ENCODE measurements at places on chromosomes 6 and 20.

GRCh38 chr20:51496964-51497363 lies 45.6 kb downstream of the NFATC2 start:
- no peak for DNase-seq

- no peak for DNase-seq
These were observed 41.7 kb downstream of the RRBP1 start for GRCh38 chr20:17640146-17640874.

- no peak for DNase-seq
These were observed 1.3 kb upstream of the RING1 start for GRCh38 chr6:33206864-33207551.

- no peak for DNase-seq
These were observed 16.4 kb downstream of the PIGT start for GRCh38 chr20:45432294-45432693.

DNA sequence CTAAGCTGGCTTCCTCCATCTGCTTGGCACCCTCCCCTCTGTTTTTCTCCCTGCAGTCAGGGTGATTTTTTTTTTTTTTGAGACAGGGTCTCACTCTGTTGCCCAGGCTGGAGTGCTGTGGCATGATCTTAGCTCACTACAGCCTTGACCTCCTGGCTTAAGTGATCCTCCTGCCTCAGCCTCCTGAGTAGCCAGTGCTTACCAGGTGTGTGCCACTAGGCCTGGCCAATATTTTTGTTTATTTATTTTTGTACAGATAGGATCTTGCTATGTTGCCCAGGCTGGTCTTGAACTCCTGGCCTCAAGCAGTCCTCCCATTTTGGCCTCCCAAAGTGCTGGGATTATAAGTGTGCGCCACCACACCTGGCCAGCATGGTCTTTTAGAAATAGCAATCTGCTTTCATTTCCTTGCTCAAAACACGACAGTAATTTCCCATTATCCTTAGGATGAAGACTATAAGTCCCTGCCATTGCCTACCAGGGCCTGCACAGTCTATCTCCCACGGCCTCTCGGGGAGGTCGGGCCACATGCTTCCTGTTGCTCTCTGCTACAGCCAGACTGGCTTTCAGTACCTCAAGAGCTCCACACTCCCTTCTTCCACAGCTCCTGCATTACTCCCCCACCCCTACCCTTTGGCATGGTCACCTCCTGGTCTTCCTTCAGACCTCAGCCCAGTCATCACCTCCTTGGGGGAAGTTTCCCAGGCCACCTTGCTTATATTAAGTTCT lies 11.1 kb upstream of the CD164 start:
- DNase-seq, result no peak

DNA sequence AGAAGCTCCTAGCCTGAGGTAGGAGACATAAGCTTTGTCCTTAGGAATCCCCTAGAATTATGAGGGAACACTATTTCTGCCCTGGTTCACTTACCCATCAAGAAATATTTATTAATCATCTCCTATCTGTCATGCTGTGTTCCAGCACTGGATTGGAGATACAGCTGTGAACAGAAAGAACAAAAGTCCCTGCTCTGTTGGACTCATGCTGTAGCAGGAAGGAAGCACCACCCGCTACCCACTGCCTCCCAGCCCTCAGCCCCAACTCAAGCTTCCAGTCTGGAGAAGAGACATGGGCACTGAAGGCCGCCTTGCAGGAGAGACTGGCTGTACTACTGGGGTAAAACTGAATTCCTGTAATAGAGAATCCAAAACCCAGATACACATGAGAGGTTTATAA lies 78.0 kb downstream of the MDGA1 start:
- DNase-seq, result no peak

- no peak for DNase-seq
These were observed 237.0 kb downstream of the NKAIN2 start for GRCh38 chr6:124040655-124041054.

DNA sequence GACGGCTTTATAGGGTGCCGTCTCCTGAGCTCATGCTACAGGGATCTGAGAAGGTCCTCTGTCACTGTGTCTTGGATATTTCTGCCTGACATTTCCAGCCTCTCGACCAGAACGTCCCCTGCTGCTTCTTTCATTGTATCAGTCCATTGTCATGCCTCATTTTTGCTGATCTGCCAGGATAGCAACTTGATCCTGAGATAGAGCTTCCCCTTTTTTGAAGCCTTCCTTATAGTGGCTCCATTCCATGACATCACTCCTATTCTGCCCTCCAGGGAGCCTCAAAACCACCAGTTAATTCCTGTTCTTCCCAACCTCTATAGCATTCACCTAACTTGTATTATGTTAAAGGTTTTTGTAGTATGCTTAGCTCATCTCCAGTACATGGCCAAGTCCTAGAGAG lies 431.8 kb upstream of the NOX3 start:
- no peak for DNase-seq

- no peak for DNase-seq
These were observed 20.1 kb downstream of the APCDD1L start for GRCh38 chr20:58494923-58495622.

DNA sequence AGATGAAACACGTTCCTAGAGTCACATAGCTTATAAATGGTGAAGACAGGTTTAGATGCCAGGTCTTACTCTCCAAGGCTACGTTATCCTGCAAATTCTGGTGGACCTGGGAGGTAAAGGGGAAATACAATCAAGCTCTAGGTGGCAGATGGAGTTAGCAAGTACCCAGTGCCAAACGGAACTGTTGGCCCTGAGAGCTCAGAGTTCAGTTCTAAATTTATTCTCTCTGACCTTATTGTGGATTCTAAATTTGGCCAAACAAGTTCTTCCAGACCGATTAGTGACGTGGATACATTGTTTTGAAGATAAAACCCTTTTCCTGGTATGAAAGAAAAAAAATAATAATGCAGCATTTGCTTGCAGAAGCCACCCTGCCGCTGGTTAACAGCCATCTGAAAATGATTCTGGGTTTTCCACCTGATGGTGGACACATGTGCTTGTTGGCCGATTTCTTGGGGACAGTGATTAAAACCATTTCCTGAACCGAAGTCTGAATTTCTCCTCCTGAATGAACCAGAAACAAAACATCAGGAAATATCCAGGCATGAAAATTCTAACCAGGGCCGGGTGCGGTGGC lies 32.5 kb downstream of the RIPOR3 start:
- no peak for DNase-seq

DNA sequence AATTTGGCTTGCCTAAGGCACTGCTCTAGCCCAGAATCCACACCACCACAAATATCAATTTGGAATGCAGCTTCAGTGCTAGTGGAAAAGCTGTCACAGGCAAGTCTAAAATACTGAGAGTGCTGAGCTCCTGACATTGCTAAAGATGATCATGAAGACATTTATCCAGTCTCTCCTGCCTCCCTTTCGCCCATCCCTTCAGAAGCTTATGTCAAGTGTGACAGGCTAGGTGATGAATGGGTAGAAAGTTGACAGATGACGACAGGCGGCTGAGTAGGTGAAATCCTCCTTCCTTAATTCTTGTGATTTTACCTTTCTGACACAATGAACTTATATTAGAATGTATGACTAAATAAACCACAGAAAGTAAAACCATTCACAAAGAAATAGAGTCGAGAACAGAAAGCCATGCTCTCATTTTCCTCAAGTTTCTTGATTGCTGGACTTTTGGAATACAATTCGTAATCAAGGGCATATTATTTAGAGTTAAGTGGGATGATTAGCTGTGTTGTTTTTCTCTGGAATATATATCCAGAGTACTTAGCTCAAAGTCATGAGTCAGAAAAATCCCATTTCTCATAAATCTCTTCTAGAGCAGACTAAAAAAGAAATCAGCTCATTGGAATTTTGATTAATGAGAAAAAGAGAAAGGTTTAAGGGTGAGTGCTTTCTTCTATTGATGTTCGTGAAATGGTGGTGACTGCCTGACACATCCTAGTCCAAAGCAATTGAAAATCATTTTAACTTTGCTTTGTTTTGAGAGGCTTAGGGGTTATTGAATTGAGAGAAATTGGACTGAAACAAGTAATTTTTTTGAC lies 1228.2 kb upstream of the CITED2 start:
- DNase-seq, result no peak

- no peak for DNase-seq
These were observed 346.8 kb upstream of the ARID1B start for GRCh38 chr6:156430386-156430785.

DNA sequence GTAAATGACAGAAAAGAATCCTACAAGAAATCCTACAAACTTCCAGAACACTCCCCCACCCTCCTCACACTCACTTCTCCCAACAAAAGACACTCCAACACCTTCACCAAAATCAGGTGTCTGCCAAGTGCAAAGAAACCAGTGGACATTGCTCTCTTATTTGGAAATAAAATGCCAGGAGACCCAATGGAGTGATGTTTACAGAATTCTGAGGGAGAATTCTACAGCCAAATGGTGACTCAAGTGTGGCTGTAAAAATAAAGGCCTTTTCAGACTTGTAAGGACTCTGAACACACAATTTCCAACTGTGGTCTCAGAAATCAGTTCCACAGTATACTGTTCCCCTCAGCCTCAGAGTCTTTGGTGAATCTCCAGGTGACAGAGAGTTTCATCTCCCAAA lies 109.6 kb upstream of the CARMIL1 start:
- DNase-seq, result no peak

- no peak for DNase-seq
These were observed 87.7 kb upstream of the MAFB start for GRCh38 chr20:40776466-40777457.

- no peak for DNase-seq
These were observed 422.9 kb upstream of the PLCB4 start for GRCh38 chr20:8646033-8646441.

DNA sequence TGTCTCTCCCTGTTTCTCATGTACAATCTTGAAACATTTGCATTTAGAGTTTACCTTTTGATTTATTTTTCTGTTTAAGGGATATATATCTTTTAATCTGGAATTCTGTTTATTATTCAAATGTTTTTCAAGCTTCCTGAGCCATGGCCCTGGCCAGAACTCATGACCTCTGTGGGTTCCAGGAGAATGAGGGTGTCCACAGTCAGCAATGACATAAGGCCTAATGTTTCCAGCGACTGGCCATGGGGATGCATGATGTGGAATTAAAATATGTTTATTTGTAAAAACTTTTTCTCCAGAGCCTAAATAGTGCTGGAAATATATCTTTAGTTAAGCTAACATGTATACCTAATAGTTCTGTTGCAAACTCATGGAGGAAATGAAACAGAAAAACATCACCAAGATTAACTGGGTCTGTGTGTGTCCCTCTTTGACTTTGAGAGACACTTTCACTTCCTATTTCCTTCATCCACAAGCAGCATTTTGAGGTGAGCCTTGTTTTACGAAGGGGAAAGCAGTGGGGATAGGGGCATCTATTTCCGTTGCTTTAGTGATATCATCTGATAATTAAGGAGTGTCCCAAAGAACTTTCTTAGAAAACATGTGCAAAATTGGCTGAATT lies 87.6 kb downstream of the SMOC2 start:
- no peak for DNase-seq

DNA sequence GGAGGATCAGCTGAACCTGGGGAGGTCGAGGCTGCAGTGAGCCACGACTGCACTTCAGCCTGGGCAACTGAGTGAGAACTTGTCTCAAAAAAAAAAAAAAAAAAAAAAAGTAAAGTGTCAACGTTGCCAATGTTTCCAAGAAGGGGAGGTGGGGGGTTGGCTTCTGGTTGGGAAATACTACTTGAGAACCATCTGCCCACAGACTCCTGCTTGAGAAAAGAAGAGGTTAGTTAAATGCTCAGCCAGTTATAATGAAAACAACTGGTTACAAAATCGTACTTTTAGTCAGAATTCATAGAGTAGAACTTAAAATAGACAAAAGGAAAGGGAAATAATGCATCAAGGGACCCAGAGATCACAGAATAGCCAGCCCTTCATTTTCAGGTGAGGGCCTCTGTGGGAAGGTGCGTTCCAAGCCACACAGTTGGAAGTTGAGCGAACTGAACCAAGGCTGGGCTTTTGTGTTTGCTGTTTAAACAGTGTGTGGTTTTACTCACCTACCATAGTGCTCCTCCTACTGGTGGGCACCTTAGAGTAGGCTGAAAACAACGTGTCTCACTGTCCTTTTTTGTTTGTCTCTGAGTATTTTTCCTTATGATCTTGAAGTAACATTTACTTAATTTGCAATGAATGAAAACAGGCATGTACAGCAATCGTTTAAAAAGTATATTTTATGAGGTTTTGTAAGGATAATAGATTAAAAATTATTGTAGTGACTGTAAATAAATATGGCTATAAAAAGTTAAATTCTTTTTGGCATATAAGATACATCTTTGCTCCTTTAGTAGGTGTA lies 200.7 kb downstream of the BCAS1 start:
- DNase-seq, result peak; percentile 72

DNA sequence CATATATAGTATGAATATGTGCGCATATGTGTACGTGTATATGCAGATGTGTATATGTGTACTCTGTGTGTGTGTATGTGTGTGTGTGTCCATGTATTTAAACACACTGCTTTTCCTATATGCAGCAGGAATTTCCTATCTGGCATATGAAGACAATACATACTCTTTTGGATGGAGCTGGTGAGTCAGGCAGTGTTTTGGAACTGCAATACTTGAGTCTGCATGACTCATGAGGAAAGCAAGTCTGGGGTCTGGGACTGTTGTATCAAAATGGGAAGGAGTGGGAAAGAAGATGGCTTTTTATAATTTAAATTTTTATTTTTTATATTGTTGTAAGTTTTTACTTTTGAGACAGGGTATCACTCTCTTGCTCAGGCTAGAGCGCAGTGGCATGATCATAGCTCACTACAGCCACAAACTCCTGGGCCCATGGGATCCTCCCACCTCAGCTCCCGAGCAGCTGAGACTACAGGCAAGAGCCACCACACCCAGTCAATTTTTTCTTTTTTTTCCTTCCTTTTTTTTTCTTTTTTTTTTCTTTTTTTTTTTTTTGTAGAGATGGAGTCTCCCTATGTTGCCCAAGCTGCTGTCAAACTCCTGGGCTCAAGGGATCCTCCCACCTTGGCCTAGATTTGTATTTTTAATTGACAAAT lies 72.2 kb downstream of the ATXN1 start:
- no peak for DNase-seq

- no peak for DNase-seq
These were observed 13.4 kb downstream of the RAE1 start for GRCh38 chr20:57364451-57364850.

DNA sequence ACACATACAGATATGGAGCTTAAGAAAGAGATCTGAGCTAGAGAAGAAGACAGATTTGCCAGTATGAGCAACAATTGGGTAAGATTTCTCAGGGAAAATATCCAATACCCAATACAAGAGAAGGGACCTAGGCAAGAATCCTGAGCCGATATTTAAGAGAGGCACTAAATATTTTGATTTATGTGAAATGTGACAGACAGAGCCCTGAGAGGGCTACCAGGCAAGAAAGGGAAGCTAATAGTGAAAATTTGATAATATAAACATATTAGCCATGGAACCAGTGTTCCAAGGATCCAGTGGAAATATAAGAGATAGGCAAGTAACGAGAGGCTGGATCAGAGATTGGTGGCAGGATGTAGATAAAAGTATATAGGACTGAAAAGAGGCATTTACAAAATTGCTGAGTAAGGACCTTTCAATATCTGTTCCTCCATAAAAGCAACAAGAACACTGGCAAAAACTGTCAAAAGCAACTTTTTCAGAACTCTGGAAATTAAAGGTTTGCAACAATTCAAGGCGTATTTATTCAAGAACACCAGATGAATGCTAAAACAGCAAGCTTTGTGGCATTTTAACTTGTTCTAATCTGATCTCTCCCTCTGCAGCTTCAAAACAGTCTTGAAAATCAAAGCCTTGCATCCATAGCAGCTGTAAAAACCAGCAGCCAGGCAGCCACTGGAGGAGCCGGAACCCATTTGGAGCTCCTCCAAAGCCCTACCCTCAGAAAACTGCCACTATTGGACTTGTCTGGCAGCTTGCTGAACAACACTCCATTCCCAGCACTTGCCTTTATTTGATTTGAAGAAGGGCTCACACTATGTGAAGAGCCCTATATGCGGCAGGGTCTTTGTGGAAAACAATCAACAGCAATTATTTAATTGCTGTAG lies 58.8 kb downstream of the REV3L start:
- no peak for DNase-seq
